ENCODE measurements at places on chromosomes 7 and 10.

GRCh38 chr7:29496355-29497020, 67.1 kb upstream of the PRR15 start:
- no peak for DNase-seq

DNA sequence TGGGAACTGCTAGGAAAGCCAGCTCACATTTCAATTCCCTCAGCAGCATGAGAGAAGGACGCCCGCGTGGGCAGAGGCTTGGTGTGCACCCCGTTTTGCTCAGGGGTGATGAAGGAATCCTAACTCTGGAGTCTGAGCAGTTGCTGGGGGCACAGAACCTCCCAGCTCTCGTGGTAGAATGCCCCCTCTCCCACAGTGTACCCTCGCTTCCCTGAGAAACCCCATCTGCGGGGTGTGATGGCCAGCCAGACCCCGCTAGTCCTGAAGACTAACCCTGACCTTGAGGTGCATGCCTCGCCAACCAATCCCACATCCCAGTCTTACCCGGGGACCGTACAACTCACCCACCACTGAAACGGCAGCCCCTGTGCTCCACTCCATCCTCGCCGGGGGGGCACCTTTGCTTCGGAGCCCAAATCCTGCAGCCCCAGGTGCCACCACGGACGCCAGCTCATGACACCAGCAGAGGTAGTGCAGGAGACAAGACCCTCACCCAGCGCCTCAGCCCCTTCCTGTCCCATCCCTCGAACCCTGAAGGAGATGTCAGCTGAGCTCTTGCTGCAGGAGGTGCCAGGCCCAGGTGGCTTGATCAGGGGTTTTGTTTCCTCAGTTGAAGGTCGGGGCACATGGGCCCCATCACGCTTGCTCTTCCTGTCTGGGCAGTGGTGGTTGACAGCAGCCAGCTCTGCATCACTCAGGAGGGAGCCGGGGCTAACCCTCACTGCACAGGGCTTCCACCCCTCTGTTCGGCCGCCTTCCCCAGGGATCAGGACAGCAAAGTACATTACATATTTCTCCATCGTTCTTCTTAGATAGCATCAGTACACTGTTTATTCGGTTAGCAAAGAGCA, 236.5 kb downstream of the MGMT start:
- no peak for DNase-seq

DNA sequence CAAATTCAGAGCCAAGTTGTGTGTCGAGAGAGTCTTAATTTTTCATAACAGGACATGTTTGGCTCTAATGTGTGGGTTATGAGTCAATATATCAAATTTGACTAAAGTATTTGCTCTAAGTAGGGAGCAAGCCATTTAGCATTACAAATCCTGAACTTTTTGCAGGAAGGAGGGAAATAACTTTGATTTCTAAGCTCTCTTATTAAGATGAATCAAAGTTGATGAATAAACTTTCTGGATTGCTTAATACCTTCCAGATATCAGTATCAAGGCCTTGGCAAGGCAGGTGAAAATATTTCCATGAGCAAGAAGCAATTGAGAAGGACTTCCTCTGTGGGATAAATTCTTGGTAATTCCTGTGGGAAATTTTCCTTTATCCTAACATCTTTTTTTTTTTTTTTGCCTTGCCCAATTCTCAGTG, 258.8 kb downstream of the AHR start:
- DNase-seq: no peak

GRCh38 chr7:69775231-69775771, 177.0 kb downstream of the AUTS2 start:
- no peak for DNase-seq

- DNase-seq: no peak
These were observed 23.8 kb downstream of the CD36 start for GRCh38 chr7:80662252-80662651.

DNA sequence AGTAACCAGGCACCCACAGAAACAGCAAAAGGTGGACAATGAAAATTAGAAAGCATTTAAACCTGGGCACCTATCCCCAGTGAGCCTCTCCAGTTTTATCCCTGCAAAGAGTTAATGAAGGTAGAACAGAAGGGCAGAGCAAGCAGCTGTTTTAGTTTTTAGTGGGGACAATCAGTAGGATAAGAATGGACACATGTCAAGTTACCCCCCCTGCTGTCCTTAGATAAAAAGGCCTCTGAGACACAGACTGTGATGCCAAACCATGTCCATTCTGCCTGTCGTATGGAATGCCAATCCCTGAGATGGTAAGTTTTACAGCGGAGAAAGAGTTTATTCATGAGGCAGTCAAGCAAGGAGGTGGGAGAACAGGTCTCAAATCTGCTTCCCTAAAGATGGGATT, 162.6 kb upstream of the AGR3 start:
- no peak for DNase-seq

DNA sequence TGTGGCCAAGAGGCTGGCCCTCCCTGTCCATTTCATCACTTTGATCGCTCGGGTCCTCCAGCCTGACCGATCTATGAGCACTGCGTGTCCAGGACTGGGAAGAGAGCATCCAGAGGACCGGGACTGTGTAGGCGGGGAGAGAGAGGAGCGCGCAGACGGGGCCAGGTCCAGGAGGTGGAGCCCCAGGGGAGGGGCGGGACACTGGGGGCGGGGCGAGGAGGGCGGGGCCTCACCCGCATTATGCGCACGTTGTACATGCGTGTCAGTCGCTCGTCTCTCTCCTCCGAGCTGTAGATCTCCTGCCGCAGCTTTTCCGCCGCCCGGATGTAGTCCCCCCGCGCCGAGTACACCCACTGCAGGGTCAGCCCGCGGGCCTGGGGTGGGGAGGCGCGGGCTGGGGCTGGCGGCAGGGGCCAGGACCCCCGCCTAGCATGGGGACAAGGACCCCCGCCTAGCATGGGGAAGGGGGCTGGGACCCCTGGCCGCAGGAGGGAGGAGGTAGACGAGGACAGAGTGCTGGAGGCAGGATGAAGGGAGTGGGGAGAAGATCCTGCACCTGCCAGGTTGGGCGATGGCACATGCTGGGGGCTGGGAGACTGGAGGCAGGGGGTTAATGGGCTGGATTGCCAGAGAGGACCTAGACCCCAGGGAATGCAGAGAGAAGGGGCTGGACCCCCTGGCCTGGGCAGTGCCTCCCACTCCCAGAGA, 14.3 kb downstream of the MOSPD3 start:
- DNase-seq: peak; percentile 87

- no peak for DNase-seq
These were observed 37.2 kb upstream of the CCDC7 start for GRCh38 chr10:32408690-32409089.

DNA sequence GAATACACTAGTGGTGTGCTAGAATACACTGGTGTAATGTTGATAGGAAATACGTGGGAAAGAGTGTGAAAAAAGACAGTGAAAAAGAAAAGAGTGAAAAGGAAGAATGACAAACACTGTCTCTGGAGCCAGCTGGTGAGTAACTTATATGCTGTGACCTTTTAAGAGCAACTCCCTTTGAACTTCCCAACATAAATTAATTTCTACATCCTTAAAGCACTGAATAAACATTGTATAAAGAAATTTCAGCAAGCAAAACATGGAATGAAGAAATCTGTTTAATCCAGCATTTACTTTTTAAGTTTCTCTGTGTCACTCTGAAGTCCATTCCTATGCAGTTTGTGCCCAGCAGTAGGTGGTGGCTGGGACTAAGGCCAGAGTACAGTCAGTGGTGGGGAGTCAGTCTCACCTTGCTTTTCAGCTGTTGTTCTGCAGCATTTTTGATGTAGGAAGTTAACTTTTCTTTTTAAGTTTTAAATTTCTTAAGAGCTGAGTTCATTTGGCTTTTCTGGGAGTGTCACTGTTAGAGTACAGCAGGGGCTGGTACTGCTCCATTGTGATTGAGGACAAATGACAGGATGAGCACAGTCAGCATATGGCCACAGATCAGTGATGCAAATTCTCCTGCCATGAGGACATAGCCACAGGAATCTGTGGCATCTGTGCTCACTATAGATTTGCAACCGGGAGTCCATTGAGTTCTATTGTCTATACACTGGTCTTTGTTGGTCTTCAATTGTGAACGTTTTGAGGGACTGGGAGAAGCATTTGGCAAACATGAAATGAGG, 321.8 kb downstream of the ZNF248 start:
- no peak for DNase-seq

DNA sequence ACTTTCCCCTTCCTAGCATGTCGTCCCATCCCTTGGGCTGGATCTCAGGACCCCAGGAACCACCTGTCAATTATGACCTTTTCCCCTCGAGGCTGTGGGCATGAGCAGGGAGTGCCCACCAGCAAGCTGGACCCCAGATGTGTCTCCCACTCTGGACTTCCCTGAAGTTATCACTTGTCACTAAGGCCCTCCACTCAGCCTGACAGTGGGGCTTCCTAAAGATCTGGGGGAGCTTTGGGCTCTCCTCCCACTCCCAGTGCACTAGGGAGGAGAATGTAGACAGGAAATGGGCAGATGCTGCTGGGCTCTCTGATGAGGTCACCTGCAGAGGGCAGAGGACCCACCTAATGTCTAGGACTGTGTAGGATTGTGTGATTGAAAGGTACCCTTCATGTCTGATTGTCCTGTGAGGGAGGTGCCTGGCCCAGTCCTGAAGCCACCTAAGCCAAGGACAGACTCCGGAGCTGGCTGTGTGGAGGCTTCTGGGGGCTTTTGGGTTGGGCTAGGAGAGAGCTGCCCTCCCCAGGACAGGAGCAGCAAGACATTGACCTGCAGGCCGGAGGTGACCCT, 18.7 kb downstream of the MYO1G start:
- DNase-seq: no peak

GRCh38 chr7:156438011-156438410, 202.6 kb upstream of the RNF32 start:
- DNase-seq: no peak

- peak; percentile 16 for DNase-seq
These were observed 711 bp downstream of the FAM221A start for GRCh38 chr7:23680414-23681405.

DNA sequence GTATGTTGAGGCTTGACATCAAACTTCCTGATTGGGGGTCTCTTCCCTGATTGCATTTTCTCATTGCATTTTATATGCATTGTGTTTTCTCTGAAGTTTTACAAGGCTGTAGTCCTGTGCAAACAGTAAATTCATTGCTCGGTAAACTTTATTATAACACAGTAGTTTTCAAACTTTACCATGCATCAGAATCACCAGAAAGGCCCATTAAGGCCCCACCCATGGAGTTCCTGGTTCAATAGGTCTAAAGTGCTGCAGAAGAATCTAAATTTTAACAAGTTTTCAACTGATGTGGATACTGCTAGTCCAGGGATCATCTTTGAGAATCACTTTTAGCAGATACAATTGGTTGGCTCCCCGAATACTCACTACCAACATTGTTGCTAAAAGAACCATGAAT, 634.7 kb upstream of the LRRTM3 start:
- DNase-seq: no peak

GRCh38 chr10:125156739-125157480, 3.5 kb downstream of the CTBP2 start:
- no peak for DNase-seq

GRCh38 chr10:106619346-106619745, 545.2 kb downstream of the SORCS1 start:
- no peak for DNase-seq

GRCh38 chr7:12244694-12245093, 33.6 kb downstream of the TMEM106B start:
- DNase-seq: no peak

DNA sequence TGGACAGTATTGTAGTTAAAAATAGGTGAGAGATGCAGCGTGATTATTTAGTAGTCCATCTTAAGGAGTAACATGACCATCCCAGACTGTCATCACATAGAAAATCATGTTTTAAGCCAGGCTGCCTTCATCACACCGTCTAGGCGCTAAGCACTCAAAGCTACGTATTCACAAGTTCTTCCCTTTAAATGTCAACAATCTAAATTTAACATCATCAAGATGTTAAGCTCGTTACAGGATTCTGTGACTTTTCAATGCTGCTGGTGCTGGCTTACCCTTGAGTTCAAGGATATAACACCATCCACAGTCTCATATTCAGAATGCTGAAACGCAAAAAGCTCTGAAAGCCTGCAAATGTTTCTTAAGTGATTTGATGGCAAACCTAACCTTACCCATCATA, 109.5 kb upstream of the CDCA7L start:
- DNase-seq: no peak

DNA sequence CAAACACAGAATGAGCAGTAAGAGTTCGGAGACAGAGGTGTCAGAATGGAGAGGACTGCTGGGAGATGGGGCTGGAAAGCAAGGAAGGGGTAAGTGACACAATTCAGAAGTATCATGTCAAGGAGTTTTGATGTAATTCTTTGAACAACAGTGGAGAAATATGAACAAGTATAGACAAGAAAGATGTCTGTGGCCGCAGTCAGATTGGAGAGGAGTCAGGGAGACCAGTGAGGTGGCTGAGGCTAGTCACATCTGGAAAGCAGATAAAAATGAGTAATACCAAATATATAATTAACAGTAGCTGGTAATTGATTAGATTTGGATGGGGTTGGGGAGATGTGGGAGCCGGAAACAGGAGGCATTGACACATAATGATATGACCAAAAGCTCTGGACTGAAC, 540.9 kb downstream of the SUGCT start:
- no peak for DNase-seq

GRCh38 chr7:129949292-129950133, 3.2 kb downstream of the UBE2H start:
- DNase-seq: peak; percentile 13

- DNase-seq: no peak
These were observed 36.0 kb downstream of the FOXK1 start for GRCh38 chr7:4718075-4718474.

GRCh38 chr7:70376561-70377031, 755.3 kb upstream of the GALNT17 start:
- no peak for DNase-seq

DNA sequence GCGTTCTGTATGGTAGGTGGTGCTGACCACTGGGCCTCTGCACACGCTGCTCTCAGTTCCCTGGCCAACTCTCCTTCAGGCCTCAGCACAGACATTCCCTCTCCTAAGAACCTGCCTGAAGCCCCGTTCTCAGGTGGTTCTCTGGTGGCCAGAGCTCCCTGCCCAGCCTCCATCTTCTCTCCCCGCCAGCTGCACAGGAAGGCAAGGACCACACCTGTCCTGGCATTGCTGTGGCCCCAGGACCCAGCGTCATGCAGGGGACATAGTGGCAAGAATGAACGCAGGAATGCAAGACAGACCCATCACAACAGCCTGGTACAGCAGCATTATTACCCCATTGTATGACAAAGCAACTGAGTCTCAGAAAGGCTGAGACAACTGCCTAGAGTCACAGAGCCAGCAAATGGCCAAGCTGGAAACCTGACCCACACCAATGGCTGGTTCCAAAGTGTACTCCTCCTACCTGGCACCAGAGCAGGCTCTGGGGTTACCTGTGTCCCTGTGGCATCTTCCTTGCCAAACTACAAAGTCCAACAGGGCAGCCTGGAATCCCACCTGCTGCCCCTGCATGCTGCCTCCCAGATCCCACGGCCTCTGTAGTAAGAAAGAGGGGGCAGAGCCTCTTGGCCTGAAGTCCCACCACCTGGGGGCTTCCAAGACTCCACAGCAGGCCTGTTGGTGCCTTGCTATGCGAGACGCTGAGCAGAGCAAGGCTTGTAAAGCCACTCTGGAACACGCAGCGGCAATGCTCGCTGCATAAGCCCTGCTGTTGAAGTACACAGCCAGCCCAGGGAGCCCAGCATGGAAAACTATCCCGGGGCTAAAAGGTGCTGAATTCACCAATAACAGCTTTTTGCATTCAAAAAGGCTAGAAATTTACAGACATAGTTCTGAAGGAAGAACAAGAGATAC, 73.3 kb downstream of the CHST15 start:
- no peak for DNase-seq
